ENCODE measurements at places on chromosomes 16 and 17.

DNA sequence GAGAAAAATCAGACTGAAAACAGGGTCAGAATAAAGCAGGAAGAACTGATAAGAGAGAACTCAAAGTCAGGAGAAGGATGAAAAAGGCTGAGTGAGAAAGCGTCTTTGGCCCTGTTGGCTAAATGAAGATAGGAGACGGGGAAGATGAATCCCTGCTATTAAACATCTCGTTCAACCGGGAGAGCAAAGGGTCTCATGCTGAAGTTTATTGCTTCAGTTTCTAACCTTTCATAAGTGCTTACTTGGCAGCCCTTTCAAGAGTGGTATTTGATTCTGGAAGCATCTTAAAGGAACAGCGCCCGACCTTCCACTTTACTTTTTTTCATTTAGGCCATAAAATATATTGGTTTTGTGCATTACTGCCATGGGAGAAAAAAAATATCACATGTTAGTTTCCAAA is 288.3 kb upstream of the RBFOX1 start:
- no peak for DNase-seq

GRCh38 chr16:11253995-11254912 is 1.8 kb downstream of the SOCS1 start:
- no peak for DNase-seq

GRCh38 chr17:62921817-62922216 is 44.2 kb upstream of the TANC2 start:
- DNase-seq = no peak

DNA sequence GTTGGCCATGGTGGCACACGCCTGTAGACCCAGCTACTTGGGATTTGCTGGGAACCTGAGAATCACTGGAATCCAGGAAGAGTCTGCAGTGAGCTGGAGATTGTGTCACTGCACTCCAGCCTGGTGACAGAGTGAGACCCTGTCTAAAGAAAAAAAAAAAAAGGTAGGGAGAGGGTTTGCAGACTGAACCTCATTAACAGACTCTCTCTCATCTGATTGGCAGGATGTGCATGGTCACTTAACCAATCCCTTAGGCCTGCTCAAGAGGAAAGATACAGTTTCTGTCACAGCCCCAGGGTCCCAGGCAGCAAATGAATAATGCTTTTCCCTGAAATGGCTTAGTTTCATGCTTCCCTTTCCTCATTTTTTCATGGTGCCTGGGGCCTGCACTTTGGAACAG is 160.5 kb upstream of the KCNJ16 start:
- no peak for DNase-seq

DNA sequence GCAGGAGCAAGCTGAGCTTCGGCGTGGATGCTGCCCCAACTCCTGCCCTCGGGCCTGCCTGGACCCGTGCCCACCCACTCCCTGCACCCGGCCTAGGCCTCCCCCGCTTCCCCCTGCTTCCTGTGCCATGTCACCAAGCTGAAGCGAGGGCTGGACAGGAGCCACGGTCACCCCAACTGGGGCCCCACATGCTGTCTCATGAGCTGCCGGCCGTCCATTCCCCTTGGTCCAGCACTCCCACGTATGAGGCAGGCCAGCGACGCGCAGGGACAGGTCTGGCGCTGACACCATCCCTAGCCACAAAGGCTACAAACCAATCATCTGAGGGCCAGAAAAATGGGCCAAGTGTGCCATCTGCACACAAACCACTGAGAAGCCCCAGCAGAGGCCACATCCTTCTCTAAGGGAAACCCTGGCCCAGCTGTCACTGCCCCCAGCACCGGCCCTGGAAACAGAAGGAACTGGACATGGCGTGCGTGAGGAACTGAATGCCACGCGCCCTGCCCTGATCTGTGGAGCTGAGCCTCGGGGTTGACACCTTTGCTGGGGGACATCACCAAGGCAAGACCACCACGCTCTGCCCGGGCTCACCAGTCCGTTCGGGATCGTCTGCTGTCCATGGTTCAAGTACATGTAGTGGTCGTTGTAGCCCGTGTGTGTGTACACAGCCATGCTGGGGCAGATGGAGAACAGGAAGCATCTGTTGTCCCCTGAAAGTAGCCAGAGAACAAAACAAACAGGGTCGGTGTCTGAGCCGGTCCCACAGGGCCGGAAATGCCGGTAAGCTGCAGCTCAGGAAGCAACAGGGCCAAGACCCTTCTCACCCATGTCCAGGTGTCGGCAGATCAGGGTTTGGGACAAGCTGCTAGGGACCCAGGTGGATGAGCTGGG is 22.2 kb downstream of the MEAK7 start:
- peak; percentile 12 for DNase-seq

GRCh38 chr16:64090327-64090726 is 1031.5 kb downstream of the CDH11 start:
- DNase-seq = no peak

GRCh38 chr16:12703935-12704334 is 99.8 kb downstream of the CPPED1 start:
- DNase-seq = peak; percentile 43

- DNase-seq = peak; percentile 91
These were observed 2.3 kb upstream of the BORCS6 start for GRCh38 chr17:8192070-8192815.

DNA sequence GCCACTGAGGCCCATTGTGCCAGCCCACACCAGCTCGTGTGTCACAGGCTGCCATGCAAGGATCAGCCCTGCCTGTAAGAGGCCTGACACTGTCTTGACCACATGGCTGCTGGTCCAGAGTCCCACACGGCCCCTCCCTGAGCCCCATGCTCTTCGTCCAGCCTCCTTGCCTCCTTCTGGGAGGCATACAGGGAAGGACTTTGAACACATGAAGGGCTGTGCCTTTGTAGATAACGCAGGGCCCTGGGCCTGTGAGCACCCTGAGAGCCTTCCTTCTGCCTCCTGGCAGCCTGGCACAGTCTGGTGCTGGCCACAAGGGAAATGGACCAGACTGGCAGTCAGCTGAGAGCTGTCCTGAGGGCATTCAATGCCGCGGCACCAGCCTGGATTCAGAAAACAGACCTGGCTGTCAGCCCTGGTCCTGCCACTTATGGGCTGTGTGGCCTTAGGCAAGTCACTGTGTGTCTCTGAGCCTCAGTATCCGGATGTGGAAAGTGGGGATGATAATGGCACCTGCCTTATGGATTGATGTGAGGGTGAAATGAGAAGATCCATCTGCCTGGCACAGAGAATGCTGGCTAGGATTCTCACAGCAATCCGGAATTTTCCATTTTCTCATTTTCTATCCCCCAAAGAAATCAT is 19.2 kb upstream of the SPNS2 start:
- DNase-seq = no peak

DNA sequence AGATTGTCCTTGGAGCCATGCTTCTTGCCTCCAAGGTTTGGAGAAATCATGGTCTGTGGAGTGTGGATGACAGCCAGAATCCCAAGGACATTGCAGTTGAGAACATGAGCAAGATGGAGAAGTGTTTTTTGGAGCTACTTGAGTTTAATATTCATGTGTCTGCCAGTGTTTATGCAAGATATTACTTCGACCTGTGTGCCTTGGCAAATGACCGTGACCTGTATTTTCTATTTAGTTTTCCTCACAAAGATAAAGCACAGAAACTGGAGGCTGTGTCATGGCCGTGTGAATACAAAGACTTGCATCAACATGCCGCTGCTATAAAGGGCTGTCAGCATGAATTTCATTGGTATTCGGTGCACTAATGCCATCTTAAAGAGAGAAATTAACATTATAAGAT is 9.0 kb downstream of the GGA2 start:
- no peak for DNase-seq
